ENCODE measurements at places on chromosomes 1 and 21. TPM values are rescaled to one million over a fixed set of nuclear protein-coding genes. Genes with fewer than 3 reads are reported as not detected.

DNA sequence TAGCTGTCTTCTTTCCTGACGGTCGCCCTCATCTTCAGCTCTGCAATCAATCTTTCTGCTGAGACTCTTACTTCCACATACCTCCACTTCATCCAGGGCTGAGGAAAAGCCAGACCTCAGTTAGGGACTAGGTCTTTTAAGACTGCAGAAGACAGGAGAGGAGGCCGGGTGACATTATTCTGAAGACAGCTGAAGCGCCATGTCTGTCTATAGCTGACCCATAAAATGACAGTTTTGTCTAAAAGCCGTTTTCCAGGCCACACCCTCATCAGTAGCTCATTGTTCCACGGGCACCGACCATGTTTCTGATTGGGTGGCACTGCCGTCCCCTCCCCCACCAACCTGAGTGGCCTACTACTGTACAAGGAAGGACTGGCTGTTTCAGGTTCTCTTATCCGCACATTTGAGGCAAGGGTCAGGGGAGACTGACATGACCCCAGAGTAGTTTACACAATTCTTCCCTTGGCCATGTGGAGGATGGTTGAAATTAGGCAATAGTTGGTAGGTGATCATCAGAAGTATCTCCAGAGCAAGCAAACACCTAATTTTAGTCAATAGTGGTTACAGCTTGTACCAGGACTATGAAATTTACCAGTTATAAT lies at the start of gene ADCY10:
Gene ADCY10, minus strand, starts transcription at position 240 of the 602 bp plus-strand sequence. CDS start 8,994 bp downstream, outside the sequence.
- DNase-seq: no peak

- DNase-seq: no peak
Observed at GRCh38 chr1:45718289-45718688, 30.3 kb downstream of the TMEM69 start.

DNA sequence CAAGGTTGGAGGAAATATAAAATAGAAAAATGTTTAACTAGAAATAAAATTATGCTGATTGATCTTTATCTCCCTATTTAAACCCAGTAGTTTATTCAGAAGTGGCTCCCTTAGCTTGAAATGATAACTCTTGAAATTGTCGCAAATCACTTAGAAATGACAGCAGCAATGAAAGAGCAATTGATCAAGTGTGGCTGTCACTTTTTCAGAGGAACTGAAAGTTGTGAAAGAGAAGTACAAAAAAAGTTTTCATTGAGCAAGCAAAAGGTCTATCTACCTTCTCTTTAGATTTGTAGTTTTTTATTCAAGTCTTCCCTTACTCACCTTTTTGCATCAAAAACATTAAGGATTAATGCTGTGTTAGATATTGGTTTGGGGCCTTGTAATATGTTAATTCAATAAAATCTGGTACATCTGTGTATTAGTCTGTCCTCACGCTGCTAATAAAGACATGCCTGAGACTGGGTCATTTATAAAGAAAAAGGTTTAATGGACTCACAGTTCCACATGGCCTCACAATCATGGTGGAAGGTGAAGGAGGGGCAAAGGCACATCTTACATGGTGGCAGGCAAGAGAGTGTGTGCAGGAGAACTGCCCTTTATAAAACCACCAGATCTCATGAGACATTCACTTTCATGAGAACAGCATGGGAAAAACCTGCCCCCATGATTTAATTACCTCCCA lies 48.3 kb downstream of the LRRC8C start:
- DNase-seq: no peak

DNA sequence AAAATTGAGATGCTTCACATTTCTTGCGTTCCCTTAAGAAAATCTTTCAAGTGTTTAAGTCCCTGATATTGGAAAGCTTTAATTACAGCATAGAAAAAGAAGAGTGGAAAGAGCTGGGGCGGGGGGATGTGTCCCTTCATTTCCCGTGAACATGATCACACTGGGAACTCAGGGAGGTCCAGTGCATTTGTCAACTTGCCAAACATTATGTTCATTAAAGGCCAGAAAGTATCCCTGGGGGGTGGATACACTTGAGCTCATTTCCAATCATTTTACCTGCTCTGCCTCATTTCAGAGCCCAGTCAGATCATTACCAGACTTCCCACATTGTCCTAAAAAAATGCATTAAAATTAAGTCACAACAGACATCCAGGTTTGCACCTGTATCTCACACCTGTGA lies 123.6 kb upstream of the KCNJ15 start:
- DNase-seq: no peak

- DNase-seq: no peak
Observed at GRCh38 chr1:41766041-41766440, 152.7 kb downstream of the HIVEP3 start.

DNA sequence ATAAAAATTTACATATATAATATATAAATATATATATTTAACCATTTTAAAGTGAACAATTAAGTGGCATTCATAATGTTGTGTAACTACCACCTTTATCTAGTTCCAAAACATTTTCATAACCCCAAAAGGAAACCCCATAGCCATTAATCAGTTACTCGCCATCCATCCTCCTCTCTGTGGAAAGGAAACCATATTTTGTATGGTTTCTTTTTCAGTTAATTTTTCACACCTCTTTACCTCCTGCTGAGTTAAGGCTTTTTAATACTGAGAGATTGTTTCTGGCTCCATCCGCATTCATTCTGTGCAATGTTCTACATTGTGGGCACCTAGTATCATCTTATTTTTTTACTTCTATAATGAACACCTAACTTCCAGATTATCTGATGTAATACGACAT lies 512.1 kb downstream of the LMO4 start:
- DNase-seq: no peak

DNA sequence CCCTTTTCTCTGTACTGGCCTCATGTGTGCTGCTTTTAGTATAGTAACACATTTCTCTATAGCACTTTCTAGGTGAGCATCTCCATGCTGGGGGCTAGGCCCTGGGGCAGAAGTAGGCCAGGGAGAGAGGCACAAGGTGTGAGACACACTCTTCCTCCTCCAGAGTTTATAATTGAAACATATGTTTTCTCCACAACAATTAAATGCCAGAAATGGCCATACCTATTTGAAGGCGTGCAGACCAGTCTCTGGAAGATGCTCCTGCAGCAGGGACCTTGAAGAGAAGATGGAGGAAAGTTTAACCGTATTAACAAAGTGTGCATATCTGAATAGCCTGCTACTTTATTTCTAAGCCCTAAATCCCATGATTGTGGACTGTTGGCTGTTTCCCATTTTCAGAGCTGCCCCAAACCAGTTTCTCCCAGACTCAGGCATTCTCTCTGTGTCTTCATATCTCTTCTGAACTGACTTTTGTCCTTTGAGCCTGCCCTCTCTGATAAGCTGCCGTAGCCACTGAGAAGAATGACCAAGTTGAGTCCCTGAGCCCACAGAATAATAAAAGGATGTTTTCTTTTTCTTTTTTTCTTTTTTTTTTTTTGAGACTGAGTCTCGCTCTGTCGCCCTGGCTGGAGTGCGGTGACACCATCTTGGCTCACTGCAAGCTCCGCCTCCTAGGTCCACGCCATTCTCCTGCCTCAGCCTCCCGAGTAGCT lies 81.3 kb downstream of the LRRC8D start:
- DNase-seq: no peak

DNA sequence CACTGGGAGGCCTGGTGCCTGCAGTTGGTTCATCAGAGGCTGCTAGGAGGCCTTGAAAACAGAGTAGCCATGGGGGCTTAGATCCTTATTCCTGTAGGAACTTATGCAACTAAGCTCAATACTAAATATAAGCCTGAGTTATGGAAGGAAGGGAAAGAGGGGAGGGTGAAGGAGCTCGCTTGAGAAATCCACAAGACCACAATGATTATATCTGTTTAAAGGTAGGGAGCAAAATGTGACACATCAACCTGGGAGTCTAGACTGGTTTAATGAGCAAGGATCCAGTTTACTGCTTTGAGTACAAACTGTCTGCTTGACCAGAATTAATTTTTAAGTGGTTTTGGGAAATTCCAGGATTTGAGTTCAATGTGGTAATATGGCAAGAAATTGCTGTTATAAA lies 20.4 kb upstream of the ANGPTL7 start:
- peak; percentile 51 for DNase-seq

GRCh38 chr1:198072177-198072576 lies 84.6 kb upstream of the NEK7 start:
- peak; percentile 28 for DNase-seq

GRCh38 chr1:226098870-226099835 lies 36.6 kb downstream of the H3-3A start:
- no peak for DNase-seq

DNA sequence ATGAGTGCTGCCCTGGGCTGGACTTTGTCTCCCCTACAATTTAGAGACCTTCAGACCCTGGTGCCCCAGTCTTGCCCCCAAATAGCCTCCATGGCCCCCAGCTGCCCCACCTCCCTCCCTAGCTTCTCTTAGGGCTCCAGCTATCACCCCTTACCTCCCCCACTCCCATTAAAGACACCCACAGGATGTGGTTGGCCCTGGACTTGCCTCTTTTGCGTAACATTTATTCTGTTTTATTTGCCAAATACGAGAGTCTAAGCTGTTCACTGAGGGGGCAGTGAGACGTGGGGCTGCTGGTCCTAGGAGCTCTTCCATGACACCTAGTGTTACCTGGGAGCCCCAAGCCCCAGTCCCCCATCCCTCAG lies 4.5 kb downstream of the ZC3H12A start:
- DNase-seq: peak; percentile 74

DNA sequence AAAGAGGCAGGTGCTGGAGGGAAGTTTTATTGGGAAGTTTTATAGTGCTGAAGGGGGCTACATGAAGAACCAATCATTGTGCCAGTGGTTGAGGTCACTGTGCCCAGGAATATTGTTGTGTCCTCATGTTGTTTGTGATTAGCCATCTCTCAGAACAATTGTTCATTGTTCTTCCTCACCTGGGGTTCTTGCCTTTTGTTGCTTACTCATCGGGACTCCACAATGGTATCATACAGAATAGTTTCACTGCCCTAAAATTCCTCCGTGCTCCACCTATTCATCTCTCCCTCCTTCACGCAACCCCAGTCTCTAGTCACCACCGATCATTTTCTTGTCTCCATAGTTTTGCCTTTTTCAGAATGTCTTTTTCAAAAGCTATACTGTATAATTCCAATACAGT lies 38.9 kb upstream of the CDC14A start:
- no peak for DNase-seq

DNA sequence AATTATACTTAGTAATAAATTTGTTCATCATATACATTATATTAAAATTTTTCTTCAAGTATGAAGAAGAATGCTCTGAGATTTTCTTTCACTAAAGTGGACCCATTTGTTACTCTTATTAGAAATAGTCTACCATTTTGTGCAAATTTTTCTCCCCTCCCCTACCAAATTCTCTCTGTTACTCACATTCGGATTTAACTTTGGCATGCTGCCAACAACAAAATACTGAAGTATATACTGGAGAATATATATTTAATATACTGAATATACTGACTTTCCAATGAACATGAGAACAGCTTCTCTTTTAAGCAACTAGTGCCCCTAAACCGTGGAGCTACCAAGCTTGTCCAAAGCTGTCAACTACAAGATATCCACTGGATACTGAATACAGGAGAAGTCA lies 57.2 kb downstream of the CENPF start:
- no peak for DNase-seq

DNA sequence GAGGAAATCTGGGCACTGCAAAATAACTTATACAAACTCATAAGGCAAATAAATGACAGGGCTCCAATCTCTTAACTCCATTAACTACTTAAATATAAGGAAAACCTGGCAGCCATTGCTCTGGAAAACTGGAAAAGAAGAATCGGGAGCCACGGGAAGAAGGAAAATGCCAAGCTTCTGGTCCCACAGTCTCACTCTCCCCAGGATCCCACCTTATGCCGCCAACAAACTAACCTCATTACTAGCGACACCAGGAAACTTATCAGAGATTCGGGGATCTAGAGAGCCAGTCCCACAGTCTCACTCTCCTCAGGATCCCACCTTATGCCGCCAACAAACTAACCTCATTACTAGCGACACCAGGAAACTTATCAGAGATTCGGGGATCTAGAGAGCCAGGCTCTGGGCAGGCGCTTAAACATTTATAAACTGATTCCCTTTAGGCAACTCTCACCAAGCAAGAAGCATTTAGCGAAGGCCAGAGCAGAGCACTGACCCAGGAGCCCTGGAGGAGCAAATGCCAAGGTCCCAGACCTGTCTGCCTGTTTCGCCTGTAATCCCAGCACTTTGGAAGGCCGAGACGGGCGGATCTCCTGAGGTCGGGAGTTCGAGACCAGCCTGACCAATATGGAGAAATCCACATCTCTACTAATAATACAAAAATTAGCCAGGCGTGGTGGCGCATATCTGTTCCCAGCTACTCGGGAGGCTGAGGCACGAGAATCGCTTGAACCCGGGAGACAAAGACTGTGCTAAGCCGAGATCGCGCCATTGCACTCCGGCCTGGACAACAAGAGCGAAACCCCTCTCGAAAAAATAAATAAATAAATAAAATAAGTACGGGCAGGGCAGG lies 720 bp downstream of the PSMB2 start:
- DNase-seq: peak; percentile 22

- peak; percentile 83 for DNase-seq
Observed at GRCh38 chr21:39000496-39000895, 182.8 kb downstream of the PSMG1 start.

- DNase-seq: peak; percentile 74
Observed at GRCh38 chr21:36210779-36211659, 54.4 kb downstream of the DOP1B start.

- DNase-seq: peak; percentile 99
Observed at GRCh38 chr1:43835082-43836021, 98.2 kb upstream of the ARTN start.

- no peak for DNase-seq
Observed at GRCh38 chr1:100394285-100394684, 42.0 kb downstream of the CDC14A start.

- DNase-seq: no peak
Observed at GRCh38 chr1:155678027-155678426, 10.5 kb downstream of the YY1AP1 start.

GRCh38 chr1:205791568-205792180 lies 16.4 kb upstream of the RAB29 start:
- peak; percentile 67 for DNase-seq

GRCh38 chr1:205187420-205187819 lies 24.1 kb downstream of the DSTYK start:
- no peak for DNase-seq

Gene KIAA1614
- 1.9 TPM for total RNA-seq

Gene DDR2
- total RNA-seq: 21.9 TPM

Gene NBL1
- 36.9 TPM for total RNA-seq

Gene TNFRSF14
- 13.9 TPM for total RNA-seq

Gene S100A16
- 138 TPM for total RNA-seq

Gene COL16A1
- 2.0 TPM for total RNA-seq

Gene RAB4A
- 18.5 TPM for total RNA-seq

Gene PLPPR4
- total RNA-seq: 10.5 TPM

Gene TMEM269
- 0.02 TPM for total RNA-seq

Gene CACNA1S
- total RNA-seq: not detected

Gene RGL1
- total RNA-seq: 18.3 TPM

Gene HP1BP3
- total RNA-seq: 213 TPM

Gene FCN3
- not detected for total RNA-seq

Gene CHIA
- total RNA-seq: not detected

Gene FMO5
- total RNA-seq: 0.54 TPM

Gene C1orf210
- not detected for total RNA-seq

All from M059J (cell line).